ENCODE measurements at places on chromosomes 7 and 10. TPM values are rescaled to one million over a fixed set of nuclear protein-coding genes. Genes with fewer than 3 reads are reported as not detected.

DNA sequence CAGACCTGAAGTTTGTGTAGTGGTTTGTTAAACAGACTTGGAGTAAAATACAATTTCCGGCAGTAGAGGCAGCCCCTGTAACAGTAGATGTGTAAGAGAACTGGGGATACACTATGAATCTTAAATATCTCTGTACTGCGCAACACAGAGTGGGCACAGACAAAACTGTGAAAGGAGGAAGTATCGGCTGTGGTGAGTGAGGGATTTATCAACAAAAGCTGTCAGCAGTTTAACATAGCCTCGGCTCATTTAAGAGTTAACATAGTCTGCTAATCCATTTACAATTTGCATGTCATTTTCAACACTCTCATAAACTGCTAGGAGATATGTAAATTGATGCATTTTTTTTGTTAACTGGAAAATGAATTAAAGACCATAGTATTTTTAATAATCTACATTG is 225.2 kb downstream of the ZWINT start:
- DNase-seq = no peak

DNA sequence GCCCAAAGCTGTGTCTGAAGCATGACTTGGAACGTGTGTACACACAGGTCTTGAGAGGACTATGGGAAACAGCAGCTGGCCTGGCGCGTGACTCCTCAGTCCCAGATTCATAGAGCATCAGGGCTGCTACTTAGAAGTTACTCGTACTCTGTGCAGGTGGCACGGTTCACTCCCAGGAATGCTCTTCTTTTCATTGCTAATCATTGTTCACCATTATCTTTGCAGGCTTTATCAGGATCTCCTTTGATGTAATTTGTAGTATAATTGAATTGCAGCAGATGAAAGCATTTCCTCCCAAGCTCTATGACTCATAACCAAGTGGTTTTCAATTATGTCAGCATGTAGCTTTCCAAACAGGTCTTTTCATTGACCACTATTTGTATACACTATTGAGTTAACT is 938.9 kb downstream of the NRG3 start:
- DNase-seq = no peak

DNA sequence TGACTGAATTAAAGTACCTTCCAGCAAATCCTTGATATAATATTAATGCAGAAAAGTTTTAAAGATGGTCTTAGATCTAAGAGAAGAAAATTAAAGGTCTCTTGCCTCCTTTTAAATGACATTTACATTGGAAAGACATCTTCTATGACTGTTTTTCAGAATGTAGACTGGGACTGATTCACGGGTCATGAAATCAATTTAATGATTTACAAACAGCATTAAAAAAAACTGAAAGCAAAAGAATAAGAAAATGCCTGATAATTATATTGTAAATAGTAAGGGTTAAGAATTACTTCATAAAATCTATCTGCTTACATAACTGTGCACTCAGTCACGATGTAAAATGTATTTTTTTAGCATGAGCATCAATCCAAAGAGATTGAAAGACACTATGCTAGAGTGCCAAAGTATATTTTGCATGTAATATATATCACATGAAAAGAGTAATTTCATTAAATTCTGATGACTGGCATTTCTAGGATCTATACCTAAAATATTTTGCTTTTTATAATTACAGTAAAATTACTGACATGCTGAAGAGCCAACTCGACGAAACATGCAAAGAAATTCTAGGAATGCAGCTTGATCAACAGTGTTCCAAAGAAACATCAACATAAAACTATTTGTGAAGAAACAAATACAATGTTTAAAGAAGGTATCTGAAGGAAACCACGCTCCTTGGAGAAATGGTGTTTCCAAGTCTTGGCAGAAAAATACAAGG is 35.1 kb downstream of the RTKN2 start:
- DNase-seq = no peak

PPP1R3A gene
- total RNA-seq = not detected

TMEM225B gene
- total RNA-seq = not detected

DLX6 gene
- not detected for total RNA-seq

NPY4R2 gene
- not detected for total RNA-seq
